ENCODE measurements at places on chromosomes 7 and 10.
A peak's percentile ranks its signal among the peaks of the same experiment; 100 is the strongest.

GRCh38 chr10:90743291-90743690, 114.5 kb downstream of the HTR7 start:
- no peak for DNase-seq

GRCh38 chr10:119575506-119575905, 21.3 kb downstream of the TIAL1 start:
- DNase-seq, result peak; percentile 68

DNA sequence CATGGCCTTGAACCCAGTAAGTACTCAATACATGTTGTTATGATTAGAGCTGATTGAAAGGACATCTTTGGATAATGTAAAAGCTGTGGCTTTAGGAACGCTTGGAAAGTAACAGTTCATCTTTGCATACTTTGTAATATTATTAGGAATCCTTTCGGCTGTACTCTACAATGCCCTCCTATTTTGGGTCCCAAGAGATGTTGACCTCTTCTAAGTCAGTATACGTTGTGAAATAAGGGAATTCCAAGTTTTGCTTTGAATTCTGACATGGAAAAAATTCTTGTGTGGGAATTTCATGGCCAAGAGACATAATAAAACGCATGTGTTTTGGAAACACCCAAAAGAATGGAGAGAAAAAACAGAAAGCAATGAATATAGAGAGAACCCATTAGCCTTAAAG, 7.7 kb downstream of the AGR3 start:
- no peak for DNase-seq

DNA sequence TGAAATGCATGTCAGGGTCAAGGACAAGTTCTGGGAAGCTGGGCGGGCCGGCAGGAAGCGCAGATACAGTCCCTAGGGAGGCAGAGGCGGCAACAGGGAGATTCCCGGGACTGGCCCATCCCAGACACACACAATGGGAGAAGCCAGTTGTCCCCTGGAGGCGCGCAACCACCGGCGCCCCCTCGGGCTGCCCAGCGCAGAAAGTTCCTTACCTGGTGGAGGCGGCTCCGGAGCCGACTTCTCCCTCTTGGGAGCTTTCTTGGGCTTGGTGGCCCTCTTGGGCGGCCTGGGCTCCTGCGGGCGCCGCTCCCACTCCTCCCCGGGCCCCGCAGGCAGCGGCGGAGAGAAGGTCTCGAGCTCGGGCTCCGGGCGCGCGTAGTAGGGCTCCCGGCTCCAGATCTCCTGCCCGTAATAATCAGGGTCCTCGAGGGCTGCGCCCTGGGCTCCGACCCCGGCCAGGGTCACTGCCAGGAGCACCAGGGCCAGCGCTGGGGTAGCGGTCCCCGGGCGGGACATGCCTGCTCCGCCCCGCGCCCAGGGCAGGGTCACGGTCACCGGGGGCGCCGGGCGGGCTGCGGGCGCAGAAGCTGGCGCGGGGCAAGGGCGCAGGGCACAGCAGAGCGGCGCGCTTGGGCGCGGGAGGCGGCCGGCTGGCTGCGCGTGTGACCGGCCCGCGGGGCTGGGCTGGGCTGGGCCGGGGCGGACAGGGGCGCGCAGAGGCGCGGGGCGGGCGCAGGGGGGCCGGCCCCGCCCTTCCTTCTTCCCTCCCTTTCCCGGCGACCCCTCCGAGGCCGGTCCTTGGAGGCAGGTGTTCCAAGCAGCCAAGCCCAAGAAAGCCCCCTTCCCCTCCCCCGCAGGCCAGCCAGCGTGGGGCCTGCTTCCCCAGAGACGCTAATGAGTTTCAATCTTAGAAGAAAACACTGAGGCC, at the start of gene CPXM2:
TSS of gene CPXM2 (minus strand) at position 664 of the 928 bp plus-strand sequence. CDS start at position 516, 148 bp downstream.
- DNase-seq, result no peak

GRCh38 chr7:136717910-136718557, 150.4 kb upstream of the CHRM2 start:
- no peak for DNase-seq

DNA sequence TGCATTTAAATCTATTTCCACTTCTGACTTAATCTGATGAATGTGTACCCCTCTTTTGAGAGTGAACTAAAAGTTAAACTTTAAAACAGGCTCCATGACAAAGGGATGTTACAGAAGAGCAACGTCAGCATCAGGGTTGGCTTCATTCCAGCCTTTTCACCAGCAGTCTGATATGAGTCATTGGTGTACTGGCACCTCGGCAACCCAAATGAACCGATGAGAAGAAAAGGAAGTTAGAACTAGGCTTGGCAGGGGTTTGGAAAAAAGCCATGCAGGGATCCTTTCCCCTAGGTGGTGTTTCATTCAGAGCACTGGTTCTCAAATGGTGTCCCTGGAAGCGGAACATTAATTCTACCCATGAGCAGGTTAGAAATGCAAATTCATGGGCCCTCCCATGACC, 53.6 kb downstream of the SEC61G start:
- no peak for DNase-seq

- DNase-seq, result no peak
These were observed 113.6 kb downstream of the RNF32 start for GRCh38 chr7:156754201-156754600.

GRCh38 chr10:34960983-34961382, 129.2 kb downstream of the CUL2 start:
- no peak for DNase-seq

All from CD4-positive, alpha-beta T cell treated with Interleukin-21 for 1 hour (primary cell).